Right cardiac atrium (tissue), 5 donors: ENCODE measurements at places on chromosomes 6 and 20. TPM values are rescaled to one million over a fixed set of nuclear protein-coding genes. Genes with fewer than 3 reads are reported as not detected.

LPIN3 gene
- 18.2 TPM for polyA plus RNA-seq

SOX12 gene
- polyA plus RNA-seq = 5.1 TPM

PTPRT gene
- polyA plus RNA-seq = 0.07 TPM

HUS1B gene
- not detected for polyA plus RNA-seq

RAMACL gene
- polyA plus RNA-seq = 0.38 TPM

KCNK15 gene
- 0.70 TPM for polyA plus RNA-seq

BCAS1 gene
- polyA plus RNA-seq = 0.18 TPM

COL11A2 gene
- 3.7 TPM for polyA plus RNA-seq

DHX35 gene
- polyA plus RNA-seq = 11.6 TPM

ZFP57 gene
- polyA plus RNA-seq = 0.77 TPM

MYH7B gene
- 125 TPM for polyA plus RNA-seq

DCDC2 gene
- not detected for polyA plus RNA-seq

AHCY gene
- polyA plus RNA-seq = 64.3 TPM

UTRN gene
- 11.5 TPM for polyA plus RNA-seq

GABRR1 gene
- not detected for polyA plus RNA-seq

SLC22A1 gene
- 0.27 TPM for polyA plus RNA-seq

PNPLA1 gene
- not detected for polyA plus RNA-seq

ULBP2 gene
- 1.1 TPM for polyA plus RNA-seq

PREX1 gene
- polyA plus RNA-seq = 9.0 TPM

GNAS-AS1 gene
- 0.32 TPM for polyA plus RNA-seq
